RCC 7860 (cell line): ENCODE measurements at places on chromosomes 12 and 14.

GRCh38 chr12:23950775-23951451 lies 1.4 kb upstream of the SOX5 start:
- no peak for DNase-seq

DNA sequence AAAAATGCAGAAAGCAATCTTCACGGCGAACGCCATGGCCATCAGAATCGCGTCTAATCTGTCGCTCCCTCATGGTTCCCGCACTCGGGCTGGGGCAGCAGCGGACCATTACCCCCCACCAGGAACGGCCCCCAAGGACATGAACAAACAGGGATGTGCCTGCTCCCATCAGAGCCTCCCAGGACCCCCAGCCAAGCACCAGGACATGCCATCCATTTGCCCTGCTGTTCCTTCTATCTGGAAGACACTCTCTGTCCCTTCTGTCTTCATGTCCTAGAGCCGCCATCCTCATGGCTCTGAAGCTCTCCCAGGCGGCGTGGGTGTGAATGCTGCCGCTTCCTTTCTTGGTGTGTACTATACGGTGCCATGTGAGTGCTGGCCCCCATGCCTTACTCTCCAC lies 371.8 kb downstream of the BCL11B start:
- DNase-seq: no peak

DNA sequence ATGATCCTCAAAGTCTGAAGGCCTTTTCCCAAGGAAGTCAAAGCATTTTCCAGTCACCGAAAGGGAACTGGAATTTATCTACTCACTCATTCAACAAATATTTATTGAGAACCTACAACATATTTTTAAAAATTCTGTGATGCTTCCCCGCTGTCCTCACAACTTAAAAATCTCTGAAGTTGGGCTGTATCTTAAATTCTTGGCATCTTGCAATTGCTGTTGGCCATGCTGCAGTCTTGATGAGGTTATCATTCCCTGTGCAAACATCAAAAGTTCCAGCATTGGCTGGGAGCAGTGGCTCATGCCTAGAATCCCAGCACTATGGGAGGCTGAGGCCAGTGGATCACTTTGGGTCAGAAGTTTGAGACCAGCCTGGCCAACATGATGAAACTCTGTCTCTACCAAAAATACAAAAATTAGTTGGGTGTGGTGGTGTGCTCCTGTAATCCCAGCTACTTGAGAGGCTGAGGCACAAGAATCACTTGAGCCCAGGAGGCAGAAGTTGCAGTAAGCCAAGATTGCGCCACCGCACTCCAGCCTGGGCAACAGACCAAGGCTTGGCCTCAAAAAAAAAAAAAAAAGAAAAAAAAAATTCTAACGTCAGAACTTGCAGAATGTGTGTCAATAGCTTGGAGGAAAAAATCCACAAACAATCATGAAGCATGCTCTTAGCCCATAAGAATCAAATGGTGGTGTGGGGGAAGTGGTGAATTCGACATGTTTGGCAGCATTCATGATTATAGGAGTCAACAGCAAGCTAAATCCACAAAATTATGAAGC lies 34.9 kb downstream of the CCDC177 start:
- no peak for DNase-seq

DNA sequence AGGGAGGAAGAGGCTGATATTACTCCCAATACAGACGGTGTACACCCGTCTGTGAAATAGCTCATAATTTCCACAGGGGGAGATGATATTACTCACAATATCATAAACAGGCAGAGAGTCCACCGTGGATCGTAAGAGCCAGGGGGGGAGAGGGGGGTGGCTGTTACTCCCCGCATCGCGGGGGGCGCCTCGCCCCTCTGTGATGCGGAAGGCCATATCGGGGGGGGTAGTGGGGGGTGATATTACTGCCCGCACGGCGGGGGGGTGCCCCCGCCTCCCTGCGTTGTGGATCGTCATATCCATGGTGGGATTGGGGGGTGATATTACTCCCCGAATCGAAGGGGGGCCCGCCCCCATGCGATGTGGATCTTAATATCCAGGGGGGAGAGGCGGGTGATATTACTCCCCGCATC lies 91.9 kb downstream of the FRMD6 start:
- no peak for DNase-seq

DNA sequence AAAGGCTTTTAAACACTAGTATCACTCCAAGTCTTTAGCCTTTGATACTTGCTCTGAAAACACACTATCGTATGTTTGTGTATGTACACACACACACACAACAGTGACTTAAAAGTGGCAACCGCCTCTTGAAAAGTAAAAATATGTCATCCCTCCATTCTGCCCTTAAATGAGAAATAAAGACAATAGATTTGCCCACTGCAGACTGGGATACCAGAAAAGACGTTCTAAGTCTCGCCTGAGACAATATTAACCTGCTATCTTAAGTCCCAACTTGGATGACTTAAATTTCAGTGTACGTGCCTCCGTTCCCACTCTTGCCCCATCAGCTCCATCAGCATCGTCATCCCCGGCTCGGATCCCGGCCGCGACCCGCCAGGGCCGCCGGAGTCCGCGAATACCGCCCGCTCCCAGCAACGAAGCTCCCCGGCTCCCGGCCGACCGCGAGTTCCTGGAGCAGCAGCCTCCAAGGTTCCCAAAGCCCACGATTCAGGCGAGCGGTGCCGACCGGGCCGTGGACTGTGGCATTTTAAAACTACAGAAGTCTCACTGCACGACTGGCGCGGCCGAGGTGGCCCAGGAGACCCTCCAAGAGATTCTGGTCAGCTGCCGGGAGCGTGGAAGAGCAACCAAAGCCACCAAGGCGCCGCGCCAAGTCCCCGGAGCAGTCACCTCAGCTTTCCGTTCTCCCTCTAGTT lies 2.8 kb upstream of the ARID2 start:
- DNase-seq: no peak

- DNase-seq: no peak
Observed at GRCh38 chr12:12764824-12765223, 20.6 kb upstream of the APOLD1 start.

DNA sequence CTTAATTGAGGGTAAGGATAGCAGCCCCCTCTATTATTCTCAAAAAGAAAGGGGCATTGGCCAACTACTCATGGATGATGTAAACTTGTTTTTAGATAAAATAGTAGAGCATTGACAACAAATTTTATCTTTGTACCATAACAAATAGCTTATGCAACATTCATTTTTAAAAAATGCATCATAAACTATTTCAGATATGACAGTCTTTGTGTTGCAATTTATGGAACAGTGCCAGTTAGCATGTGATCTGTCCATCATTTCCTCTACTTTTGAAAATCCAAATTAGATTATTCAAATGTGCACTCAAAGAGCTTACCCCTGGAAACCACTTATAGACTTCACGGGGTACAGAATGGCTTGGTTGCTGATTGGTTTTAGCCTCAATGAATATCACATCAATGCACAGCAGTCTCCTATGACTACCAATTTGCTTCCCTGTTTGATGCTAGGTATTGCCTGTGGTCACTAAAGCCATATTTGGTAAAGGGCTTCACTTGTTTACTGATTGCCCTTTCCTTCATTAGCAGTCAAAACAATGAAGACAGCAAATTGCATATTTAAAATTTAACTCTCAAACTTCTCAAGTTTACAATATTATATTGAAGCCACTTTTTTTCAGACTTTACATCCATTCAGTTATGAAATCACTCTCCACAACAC lies 274.9 kb upstream of the MGAT4C start:
- no peak for DNase-seq

DNA sequence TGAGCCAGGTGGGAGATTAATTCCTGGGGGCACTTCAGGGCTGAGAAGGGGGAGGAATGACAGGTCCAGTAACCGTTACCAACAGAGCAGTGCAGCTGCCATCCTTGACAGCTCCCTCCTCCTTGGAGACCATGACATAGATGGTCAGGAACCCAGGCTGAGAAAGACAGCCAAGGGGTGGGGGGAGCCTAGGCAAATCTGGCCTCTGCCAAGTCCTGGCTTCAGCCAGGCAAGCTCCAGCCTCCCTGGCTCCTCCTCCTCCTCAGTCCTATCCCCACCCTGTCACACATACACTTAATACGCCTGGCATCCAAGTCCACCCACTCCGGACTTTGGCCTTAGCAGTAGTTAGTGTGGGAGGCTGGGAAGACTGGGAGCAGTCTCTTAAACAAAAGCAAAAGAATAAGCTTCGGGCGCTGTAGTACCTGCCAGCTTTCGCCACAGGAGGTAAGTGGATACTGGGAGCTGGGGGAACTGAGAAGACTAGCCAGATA lies at the start of gene RDH5:
Gene RDH5 (plus strand): TSS at position 323 of the 494 bp plus-strand sequence. CDS start 792 bp downstream, outside the sequence.
- peak; percentile 83 for DNase-seq

GRCh38 chr12:11765817-11766794 lies 116.6 kb downstream of the ETV6 start:
- DNase-seq: no peak

DNA sequence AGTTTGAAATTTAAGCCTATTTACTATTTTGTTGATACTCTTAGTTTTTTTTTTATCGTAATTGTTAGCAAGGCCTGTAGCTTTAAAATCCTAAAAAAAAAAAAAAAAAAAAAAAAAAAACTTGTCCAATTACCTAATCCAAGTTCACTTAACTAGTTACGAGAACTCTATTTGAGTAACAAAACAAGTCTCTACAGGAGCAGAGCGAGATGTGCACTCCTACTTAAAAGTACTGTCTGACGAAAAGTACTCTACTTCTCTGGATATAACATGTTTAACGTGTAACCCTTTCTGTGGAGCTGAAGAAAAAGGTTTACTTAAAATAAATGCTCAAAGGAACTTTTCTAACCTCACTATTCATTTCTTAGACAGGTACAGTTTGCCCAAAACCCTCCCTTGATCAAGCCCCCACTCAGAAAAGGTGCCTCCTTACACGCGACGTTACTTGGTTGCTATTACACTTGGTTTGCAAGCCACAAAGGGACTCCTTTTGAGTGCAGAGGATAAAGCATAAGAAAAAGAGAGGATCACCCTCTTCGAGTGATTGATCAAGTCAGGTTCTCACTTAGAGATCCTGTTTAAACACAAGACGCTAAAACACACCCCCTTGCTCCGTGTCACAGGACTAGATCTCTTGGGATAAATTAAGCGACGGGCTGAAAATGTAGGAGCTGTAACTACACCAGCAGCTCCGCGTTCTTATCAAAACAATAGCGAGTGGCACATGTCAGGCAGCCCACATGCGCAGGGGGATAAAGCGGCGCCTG lies 2.2 kb downstream of the BAZ1A start:
- no peak for DNase-seq

- no peak for DNase-seq
Observed at GRCh38 chr12:57224278-57224972, 5.1 kb upstream of the SHMT2 start.

GRCh38 chr12:4994622-4995021 lies 49.1 kb upstream of the KCNA5 start:
- DNase-seq: no peak

- no peak for DNase-seq
Observed at GRCh38 chr14:51463461-51463860, 188.2 kb upstream of the FRMD6 start.

- no peak for DNase-seq
Observed at GRCh38 chr12:4958697-4959375, 49.1 kb downstream of the KCNA1 start.

GRCh38 chr12:108853981-108854446 lies 3.4 kb downstream of the SSH1 start:
- DNase-seq: peak; percentile 51

DNA sequence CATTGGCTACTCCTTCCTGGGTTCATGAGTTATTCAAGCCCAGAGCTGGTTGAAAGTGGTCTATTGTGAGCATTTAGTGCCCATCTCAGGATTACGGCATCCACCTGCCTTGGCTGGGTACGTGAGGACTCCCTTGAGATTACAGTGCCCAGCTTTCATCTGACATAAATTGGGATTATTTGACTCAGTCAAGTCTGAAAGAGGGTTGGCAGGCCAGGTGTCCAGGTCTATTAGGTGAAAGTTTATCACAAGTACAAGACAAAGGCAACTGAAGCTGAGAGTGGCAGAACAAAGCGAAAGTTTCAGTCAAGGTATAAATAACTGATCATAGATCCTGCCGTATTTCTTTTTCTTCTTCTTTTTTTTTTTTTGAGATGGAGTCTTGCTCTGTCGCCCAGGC lies 84.6 kb upstream of the ATF7IP start:
- peak; percentile 0 for DNase-seq

DNA sequence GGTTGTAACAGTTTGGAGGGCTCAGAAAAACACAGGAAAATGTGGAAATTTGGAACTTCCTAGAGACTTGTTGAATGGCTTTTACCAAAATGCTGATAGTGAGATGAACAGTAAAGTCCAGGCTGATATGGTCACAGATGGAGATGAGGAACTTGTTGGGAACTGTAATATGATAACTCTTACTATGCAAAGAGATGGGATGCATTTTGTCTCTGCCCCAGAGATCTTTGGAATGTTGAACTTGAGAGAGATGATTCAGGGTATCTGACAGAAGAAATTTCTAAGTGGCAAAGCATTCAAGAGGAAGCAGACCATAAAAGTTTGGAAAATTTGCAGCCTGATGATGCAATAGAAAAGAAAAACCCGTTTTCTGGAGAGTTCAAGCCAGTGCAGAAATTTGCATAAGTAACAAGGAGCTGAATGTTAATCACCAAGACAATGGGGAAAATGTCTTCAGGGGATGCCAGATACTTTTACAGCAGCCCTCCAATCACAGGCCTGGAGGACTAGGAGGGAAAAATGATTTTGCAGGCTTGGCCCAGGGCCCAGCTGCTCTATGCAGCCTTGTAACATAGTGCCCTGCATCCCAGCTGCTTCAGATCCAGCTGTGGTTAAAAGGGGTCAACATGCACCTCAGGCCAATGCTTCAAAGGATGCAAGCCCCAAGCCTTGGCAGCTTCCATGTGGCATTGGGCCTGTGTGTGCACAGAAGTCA lies 572.7 kb upstream of the ATP2B1 start:
- DNase-seq: no peak

GRCh38 chr14:87043667-87044200 lies 949.2 kb downstream of the GALC start:
- DNase-seq: no peak

DNA sequence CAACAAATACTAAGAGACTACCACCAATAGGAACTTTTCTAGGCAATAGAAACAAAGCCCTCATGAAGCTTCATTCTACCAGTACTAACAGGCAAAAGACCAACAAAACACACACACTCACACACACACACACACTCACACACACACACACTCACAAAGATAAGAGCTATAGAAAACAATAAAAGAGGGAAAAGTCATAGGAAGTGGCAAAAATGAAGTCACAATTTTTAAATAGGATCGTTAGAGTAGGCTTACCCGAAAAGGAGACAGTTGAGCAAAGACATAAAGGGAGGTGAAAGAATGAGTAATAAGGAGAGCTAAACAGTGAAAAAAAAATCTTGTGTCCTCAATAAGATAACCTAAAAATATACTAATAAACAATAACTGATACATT lies 66.5 kb downstream of the C2CD5 start:
- DNase-seq: no peak

- DNase-seq: no peak
Observed at GRCh38 chr14:93676416-93676958, 111.8 kb downstream of the PRIMA1 start.

- no peak for DNase-seq
Observed at GRCh38 chr12:31631809-31632208, 27.7 kb upstream of the ETFBKMT start.
